ENCODE measurements at places on chromosomes 13 and 19.

GRCh38 chr19:55592391-55593090 lies 6.8 kb downstream of the FIZ1 start:
- DNase-seq: no peak

- peak; percentile 83 for DNase-seq
Observed at GRCh38 chr19:50777830-50778303, 7.6 kb downstream of the GPR32 start.

- DNase-seq: no peak
Observed at GRCh38 chr13:89628567-89628966, 1718.9 kb upstream of the MIR17HG start.

DNA sequence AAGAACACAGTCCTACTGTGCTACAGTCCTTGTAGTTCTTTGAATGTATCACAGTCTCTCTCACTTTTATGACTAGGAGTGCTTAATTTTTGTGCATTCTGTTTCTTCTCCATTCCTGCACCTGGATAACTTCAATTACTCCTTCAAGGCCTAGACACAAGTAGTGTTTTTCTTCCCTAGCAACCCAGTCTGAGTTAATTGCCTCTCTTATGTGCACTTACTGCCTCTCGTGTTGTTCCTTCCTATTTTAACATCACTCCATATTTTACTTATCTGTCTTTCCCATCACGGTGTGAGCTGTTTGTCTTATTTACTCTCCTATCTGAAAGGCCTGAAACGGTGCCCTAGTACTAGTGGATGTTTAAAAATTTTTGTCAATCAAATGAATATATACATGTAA lies 101.5 kb downstream of the HS6ST3 start:
- DNase-seq: no peak

GRCh38 chr19:30877661-30878113 lies 471.5 kb downstream of the TSHZ3 start:
- peak; percentile 95 for DNase-seq

- no peak for DNase-seq
Observed at GRCh38 chr13:34543836-34544235, 398.2 kb upstream of the NBEA start.

DNA sequence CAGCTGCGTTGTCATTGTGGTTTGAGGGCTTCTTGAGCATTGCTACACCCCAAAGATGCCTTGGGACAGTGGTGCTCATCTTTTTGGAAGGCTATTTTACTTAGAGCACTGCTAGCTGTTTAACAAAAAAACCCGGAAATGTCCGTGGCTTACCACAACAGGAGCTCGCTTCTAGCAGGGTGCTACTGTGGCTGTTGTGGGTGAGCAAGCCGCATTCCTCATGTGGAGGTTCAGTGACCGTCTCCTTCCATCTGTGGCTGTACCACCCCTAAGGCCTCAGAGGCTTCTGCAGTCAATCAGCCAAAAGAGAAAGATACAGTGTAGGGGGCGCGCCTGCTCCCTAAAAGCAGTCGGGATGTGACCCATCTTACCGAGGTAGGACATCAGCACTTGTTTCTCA lies 1004.2 kb downstream of the UQCRFS1 start:
- no peak for DNase-seq

DNA sequence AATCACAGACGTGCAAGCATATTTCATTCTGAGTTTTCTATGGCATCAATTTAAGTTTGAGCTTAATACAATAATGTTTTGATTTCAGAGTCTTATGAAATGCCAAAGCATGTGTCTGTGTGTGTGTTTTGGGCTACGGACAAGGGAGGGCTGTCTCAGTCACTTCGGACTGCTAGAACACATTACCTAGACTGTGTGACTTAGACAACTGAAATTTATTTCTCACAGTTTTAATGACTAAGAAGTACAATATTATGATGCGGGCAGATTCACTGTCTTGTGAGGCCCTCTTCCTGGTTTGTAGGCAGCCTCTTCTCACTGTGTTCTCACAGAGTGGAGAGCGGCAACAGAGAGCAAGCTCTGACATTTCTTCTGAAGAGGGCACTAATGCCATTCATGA lies 1202.0 kb downstream of the EFNB2 start:
- no peak for DNase-seq

- no peak for DNase-seq
Observed at GRCh38 chr13:20258208-20258962, 26.3 kb upstream of the GJB6 start.

DNA sequence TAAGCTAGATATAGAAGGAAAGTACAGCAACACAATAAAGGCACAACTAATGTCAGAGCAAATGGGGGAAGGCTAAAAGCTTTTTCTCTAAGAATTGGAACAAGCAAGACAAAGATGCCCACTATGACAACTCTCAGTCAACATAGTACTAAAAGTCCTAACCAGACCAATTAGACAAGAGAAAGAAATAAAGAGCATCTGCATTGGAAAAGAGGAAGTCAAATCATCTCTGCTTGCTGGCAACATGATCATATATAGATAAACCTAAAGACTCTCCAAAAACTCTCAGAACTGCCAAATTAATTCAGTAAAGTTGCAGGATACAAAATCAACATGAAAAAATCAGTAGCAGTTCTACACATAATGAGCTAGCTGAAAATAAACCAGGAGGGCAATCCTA lies 542.0 kb downstream of the DIAPH3 start:
- DNase-seq: no peak

DNA sequence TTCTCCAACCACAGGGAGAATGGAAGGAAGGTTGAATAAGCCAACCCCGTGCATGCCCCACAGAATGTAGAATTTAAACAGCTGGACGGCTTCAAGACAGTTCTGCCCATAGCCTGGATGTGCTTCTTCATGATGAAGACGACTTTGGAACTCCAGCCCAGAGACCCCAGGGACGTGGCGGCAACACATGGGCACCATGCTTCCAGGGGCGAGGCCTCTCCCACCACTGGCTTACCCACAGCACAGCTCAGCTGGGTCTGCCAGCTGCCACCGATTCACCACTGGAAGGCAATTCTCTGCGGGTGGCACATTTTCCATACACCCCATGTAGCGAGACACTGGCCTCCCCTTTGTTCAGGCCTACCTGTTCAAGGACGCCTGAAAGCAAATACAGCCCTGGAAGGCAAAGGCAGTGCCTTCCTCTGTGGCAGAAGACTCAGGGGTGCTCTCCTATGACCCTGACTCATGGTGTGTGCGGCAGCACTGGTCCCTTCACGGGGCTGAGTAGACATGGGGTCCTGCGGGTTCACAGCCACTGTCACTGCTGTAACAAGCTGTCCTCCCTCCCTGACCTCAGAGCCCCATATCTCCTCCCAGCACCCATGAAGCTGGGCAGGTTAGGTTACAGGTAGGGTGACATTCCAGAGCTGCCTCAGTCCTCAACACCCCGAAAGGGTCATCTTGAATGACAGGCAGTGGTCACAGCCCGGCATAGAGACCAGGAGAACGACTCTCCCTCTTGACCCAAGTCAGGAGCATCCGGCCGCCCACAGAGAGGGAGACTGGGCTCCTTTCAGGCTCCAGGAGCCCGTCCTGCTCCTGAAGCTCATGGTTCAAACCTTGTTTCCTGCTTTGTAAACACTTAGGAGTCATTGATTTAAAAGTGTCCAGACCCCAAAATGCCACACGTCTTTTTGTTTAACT lies 72.7 kb downstream of the SPACA7 start:
- no peak for DNase-seq

GRCh38 chr13:58712191-58712590 lies 1080.6 kb downstream of the PCDH17 start:
- no peak for DNase-seq

- DNase-seq: peak; percentile 85
Observed at GRCh38 chr13:27953676-27954405, 15.3 kb downstream of the CDX2 start.

GRCh38 chr13:87280139-87280538 lies 391.0 kb upstream of the SLITRK5 start:
- DNase-seq: no peak

DNA sequence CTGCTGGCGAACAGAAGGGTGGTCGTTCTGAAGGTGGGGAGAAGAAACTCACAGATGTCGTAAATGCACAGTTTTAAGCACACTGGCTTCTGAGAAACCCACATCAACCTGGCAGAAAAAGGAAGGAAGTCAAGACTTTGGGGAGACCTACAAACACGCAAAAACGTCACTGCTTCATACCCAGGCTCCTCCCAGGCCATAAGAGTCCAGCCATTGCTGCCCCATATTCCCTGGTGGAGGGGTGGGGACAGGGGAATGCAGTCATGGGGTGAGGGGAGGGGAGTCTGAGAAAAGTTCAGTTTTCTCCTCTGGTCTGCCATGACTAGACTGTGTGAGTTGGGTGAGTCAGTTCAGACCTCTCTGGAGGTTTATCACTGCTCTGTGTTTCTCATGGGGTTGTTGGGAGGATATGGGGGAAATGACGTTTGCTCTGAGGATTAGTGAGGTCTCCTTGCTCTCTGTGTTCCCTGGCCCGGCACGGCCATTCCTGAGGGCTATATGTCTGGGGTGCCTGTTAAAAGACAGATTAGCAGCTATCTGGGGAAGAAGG lies 139.0 kb downstream of the FLT1 start:
- DNase-seq: no peak

GRCh38 chr13:63086286-63086685 lies 1670.6 kb upstream of the PCDH20 start:
- no peak for DNase-seq

DNA sequence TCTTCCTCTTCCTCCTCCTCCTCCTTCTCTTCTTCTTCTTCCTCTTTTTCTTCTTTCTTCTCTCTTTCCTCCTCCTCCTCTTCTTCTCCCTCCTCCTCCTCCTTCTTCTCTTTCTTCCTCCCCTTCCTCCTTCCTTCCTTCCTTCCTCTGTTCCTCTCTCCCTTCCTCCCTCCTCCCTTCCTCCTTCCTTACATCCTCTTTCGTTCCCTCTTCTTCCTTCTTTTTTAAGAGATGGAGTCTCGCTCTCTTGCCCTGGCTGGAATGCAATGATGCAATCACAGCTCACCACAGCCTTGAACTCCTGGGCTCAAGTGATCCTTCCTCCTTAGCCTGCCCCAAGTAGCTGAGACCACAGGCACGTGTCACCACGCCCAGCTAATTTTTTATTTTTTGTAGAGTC lies 13.2 kb downstream of the EHD2 start:
- DNase-seq: peak; percentile 31

GRCh38 chr19:30304540-30304939 lies 67.6 kb upstream of the ZNF536 start:
- no peak for DNase-seq

DNA sequence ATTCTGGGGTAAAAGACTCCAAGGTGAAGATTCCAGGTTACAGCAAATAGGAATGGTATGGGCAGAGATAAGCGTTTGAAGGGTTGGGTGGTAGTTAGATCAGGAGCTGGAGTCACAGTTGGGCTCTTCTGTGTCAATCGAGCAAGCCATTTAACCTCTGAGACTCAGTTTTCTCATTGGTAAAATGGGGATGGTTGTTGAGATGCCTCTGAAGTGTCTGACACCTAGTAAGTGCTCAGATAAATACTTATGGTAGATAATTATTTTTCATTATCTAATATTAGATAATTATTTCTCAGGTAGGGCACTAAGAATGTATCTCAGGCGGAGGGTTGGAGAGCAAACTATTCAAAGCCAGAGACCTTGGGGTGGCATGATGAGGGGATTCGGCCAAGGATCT lies 7.8 kb downstream of the LTBP4 start:
- no peak for DNase-seq

- peak; percentile 80 for DNase-seq
Observed at GRCh38 chr13:48210178-48210577, 22.8 kb upstream of the ITM2B start.

DNA sequence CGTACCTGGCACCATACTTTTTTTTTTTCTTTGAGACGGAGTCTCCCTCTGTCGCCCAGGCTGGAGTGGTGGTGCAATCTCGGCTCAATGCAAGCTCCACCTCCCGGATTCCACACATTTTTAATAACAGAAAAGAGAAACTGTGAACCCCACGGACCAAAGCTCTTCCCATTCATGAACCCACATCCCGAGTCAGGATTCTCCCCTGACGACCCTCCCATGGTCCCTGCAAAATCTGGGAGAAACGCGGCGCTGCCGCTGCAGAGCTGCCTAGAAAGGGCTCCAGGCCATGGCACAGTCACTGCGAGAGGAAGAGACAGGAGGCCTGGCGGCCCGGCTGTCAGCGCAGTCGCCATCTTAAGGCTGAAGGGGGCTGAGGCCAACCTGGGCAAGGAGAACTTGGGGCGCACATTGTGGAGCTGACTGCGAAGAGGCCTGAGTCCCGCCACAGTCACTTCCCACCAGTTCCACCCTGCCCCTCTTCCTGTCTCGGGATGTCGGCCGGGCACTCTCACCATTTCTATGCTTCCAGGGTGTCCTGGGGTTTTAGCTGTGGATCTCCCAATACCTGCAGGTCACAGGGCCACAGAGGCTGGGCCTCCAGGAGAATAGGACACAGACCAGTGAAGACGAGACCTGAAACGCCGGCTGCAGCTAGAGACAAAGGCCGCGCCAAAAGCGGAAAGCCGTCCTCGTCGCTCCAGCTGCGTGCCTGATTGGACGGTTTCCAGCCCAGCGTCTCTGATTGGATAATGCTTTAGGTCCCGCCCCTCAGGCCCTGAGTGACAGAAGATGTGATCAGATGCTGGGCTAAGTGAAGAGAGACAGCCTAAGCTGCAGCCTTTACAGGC lies 71.0 kb downstream of the ZNF486 start:
- DNase-seq: peak; percentile 82

- peak; percentile 84 for DNase-seq
Observed at GRCh38 chr13:28316836-28317235, 178.1 kb downstream of the FLT1 start.

- no peak for DNase-seq
Observed at GRCh38 chr19:39568604-39569003, 28.6 kb upstream of the EID2 start.

DNA sequence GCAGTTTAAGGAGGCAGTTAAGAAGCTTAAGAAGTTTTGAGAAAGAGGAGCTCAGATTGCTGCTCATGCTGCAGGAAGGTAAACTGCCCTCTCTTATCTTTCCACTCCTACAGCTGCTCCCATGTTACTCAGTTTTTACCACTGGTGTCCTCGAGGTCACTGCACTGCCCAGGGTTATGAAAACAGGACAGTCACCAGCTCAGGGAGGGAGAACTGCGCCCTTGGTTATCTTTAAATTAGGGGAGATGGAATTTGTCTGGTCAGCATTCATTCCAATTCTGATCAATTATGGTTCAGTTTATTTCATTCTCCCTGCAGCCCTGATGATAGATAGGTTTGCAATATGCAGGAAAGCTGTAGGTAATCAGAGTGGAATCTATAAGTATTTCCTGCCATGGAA lies 10.8 kb upstream of the SLC46A3 start:
- DNase-seq: no peak

DNA sequence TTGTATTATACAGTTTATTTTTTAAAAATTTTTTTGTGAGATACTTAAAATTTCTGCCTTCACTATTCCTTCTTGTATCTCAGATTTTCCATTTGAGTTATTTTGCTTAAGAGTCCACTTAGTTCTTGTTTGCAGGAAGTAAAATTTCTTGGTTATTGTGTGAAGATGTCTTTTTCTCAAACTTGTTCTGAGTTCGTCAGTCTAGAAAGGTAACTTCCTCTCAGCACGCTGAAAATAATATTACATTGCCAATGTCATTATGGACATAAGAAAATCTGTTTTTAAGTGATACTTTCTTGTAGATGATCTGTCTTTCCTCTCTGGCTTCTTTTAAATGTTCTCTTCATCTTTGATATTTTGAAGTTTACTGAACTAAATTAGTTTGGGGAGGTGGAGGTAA lies 731.7 kb upstream of the GPC6 start:
- DNase-seq: no peak

Data from suppressor macrophage (primary cell).